ENCODE measurements at places on chromosomes 7 and 10.

GRCh38 chr7:90850471-90850870 is 254.3 kb downstream of the CDK14 start:
- DNase-seq: no peak

- no peak for DNase-seq
Observed at GRCh38 chr10:70742537-70743429, 42.4 kb downstream of the TBATA start.

DNA sequence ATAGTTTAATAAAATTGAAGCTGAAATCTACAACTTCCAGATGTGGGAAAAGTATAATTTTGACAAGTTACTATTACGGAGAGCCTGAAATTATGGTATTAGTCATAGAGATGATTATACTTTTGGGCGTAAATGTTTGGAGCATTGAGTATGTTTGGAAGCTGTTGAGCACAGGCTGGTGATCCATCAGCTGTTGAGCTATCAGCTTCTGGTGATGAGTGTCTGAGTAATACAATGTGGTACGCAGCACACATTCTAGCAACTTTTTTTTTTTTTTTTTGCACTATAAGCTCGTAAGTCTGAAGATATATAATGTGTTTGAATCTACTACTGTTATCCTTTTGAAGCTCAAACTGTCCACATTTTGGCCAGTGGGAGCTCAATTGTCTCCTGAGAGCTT is 123.4 kb downstream of the ATE1 start:
- no peak for DNase-seq

DNA sequence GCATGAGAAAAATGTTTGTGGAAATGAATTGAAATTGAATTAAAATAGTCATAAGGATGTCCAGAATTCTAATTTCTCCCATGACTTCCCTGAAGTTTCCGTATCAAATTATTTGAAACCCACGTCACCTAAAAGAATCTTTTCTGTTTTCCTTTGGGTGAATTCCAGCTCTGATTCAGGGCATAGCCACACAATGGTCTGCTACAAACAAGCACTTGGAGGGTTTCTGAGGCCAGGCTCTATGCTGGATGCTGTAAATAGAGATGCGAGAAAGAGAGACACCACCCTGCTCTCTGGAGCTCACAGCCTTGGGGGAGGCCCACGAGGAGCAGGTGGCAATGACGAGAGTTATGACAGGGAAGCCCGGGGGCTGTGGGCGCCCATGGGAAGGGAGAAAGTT is 33.6 kb downstream of the GHRHR start:
- DNase-seq: no peak

DNA sequence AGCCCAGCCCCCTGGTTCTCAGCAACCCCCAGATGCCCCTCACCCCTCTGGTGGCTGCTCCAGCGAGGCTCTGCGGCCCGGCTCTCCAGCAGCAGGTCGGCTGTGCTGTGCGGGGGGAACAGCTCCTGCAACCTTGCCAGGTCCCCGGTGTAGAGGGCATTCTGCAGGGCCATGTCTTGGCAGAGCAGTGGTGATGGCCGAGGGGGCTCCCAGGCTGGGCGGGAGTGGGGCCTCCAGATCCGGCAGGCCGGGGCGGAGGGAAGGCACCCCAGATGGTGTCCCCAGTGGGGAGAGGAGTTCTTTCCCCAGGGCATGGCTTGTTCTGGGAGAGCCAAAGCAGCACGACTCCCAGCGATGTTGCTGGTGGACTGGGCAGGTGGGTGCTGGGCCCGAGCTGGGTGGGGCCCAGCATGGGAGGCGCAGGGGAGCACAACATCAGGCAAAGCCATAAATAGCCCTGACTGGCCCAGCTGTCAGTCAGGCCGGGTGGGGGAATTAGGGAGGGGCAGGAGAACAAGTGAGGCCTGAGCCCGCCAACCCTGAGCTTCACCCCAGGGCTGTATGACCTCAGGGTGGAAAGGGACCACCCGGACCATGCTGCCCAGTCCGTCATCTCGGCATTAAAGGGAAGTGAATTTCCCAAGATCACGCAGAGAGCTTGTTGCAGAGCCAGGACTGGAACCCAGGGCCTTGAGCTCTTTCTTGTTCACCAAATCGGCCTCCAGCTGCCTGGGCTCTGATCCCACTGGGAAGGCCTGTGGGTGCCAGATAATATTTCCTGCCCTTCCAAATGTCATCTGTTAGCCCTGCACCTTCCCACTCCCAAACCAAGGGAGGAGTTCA is 580 bp upstream of the ASB10 start:
- no peak for DNase-seq

GRCh38 chr7:18445916-18446520 is 49.5 kb upstream of the HDAC9 start:
- DNase-seq: no peak

- DNase-seq: no peak
Observed at GRCh38 chr10:28903736-28904135, 226.4 kb downstream of the BAMBI start.

GRCh38 chr10:107072786-107073185 is 91.7 kb downstream of the SORCS1 start:
- DNase-seq: no peak

DNA sequence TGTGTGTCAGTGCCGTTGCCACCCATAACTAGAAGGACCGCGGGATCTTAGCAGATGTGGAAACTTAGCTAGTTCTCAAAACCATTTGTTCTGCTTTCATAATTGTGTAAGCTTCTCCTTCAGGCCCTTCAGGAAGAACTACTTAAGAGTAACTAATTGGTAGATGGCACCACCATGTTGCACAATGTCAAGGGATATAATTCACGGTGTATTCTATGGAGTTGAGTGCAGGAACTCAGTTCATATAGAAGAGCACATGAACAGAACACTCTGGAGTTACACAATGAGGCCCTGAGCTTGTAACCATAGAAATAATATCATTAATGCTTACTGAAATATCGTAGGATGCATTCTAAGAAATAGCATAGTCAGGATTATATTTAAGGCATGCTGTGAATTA is 126.5 kb upstream of the GAD2 start:
- DNase-seq: no peak

DNA sequence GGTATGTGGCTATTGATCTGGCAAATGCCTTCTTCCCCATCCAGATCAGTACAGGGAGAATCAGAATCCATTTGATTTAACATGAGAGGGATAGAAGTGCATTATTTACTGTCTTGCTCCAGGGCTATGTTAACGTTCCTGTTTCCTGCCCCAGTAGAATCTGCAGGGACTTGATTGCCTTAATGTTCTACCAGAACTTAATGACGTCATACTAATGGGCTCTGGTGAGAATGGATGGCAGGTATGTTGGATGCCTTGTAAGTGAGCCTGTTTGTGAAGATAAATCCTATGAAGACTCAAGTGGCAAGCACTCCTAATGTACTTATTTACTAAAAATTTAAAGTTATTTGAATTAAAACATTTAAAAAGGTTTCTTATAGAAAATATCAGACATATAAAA is 44.5 kb upstream of the CHCHD3 start:
- no peak for DNase-seq

- no peak for DNase-seq
Observed at GRCh38 chr10:77029777-77030717, 607.6 kb downstream of the KCNMA1 start.

DNA sequence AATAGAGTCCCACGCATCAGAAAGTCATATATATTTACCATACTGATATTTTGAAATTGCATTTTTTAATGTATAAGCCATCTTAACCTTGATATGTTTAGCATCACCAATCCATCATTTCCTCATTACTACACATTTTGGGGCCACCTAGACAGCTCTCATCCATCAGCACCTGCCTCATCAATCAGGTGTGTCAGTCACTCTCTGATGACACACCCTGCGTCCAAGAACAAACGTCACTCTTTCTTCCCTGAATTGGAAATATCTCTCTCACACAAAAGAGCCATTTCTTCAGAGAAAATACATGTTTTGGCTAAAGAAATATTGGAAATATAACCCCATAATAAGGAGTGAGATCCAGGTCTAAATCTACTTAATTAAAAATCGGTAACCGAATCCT is 38.9 kb upstream of the RSU1 start:
- DNase-seq: no peak

All from stimulated activated CD8-positive, alpha-beta memory T cell treated with anti-CD3 and anti-CD28 coated beads, Interleukin-4, amount 100 ng/mL, for 1 hour (primary cell).